ENCODE measurements at places on chromosomes 3 and 15.
A peak's percentile ranks its signal among the peaks of the same experiment; 100 is the strongest.

GRCh38 chr3:188901126-188901525, 270.6 kb upstream of the TPRG1 start:
- no peak for DNase-seq

DNA sequence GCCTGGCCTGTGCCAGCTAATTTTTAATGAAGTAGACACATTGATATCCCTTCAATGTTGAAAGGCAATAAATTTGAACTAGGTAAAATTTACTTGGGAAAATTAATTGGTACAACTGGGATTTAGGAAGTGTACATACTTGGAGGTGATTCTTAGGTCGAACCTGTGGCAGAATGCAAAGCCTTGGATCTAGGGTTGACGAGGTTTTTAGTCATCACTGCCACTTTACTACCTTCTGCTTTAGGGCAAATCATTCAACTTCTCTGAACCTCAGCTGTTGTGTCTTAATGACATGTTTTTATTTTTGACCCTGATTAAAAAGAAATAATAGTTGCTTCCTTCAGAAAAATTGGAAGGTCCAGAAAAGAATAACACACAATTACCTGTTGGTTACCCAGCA, 2.5 kb downstream of the APPL1 start:
- DNase-seq, result no peak

DNA sequence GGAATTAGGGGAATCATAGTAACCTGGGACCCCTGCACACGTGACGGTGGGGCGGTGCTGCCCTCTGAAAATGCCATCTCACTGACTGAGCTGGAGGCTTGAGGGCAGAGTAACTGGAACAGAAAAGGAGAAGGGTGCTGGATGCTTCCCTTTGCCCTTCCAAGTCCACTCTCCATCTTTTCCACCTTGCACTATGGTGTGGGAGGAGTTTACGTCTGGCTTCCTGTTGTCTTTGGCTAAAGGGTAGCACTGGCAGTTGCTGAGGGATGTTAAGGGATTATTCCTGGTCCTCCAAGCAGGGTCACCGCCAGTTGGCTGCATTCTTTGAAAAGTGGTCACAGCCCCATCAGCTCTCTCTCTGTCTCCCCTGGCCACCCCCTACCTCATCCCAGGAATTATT, 129.4 kb upstream of the SNTN start:
- no peak for DNase-seq

DNA sequence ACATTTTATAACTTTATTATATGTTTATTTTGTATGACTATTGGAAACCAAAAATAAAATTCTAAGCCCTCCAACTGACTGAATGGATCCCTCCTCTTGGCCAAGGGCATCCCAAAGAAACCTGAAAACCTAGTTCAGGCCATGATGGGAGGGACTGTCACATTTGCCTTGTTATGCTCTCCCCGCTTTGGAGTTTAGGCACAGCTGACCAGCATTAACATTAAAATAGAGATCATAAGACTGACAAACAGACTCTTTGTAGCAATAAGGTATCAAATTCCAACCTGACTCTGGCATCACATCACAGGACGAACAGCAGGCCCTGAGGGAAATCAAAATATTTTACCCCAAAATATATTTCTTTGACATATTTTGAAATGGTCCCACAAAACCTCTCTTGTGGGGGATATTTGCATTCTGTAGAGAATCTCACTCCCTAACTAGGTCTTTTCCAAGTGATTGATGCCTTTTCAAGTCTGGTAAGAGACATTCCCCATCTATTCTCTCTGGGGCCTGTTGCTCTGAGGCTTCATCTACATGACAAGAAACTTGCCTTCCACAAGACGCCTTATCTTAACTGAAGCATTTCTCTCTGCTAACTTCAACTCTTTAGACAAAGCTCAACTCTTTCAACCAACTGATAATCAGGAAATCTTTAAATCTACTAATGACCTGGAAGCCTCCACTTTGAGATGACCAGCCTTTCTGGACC, 81.8 kb upstream of the PRR23E start:
- no peak for DNase-seq

- no peak for DNase-seq
Observed at GRCh38 chr3:74089814-74090213, 465.1 kb upstream of the PDZRN3 start.

GRCh38 chr15:52856286-52856685, 66.2 kb upstream of the ONECUT1 start:
- DNase-seq, result no peak

DNA sequence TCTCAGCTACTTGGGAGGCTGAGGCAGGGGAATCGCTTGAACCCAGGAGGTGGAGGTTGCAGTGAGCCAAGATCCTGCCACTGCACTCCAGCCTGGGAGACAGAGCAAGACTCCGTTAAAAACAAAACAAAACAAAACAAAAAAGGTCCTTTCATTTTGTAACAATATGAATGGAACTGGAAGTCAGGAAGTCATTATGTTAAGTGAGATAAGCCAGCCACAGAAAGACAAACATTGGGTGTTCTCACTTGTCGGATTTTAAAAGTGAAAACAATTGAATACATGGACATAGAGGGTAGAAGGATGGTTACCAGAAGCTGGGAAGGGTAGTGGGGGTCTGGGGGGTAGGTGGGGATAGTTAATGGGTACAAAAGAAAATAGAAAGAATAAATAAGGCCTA, 12.5 kb upstream of the B3GALNT1 start:
- DNase-seq, result no peak

GRCh38 chr15:60102748-60103147, 98.6 kb downstream of the FOXB1 start:
- no peak for DNase-seq

DNA sequence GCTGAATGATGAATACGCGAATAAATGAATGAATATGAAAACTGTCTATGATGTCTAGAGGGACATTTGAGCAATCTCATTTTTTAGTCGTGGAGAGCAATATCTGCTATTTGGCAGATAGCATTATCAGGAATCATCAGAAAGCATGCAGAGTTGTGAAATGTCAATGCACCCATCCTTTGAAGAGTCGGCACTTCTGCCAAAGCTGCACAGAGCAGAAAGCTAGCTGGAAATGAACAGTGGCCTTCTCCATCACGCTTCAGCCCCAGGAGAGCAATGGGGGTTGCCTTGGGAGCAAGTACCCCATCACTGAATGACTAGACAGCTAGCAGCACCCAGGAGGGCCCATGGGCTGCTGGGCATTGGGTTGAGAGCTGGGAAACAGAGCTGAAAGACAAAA, 69.1 kb upstream of the PROK2 start:
- no peak for DNase-seq

GRCh38 chr15:74307827-74308811, 59.3 kb downstream of the CYP11A1 start:
- DNase-seq, result peak; percentile 46

GRCh38 chr3:127964053-127964452, 49.0 kb downstream of the KBTBD12 start:
- DNase-seq, result no peak

GRCh38 chr3:181782306-181782954, 70.7 kb downstream of the SOX2 start:
- DNase-seq, result no peak

DNA sequence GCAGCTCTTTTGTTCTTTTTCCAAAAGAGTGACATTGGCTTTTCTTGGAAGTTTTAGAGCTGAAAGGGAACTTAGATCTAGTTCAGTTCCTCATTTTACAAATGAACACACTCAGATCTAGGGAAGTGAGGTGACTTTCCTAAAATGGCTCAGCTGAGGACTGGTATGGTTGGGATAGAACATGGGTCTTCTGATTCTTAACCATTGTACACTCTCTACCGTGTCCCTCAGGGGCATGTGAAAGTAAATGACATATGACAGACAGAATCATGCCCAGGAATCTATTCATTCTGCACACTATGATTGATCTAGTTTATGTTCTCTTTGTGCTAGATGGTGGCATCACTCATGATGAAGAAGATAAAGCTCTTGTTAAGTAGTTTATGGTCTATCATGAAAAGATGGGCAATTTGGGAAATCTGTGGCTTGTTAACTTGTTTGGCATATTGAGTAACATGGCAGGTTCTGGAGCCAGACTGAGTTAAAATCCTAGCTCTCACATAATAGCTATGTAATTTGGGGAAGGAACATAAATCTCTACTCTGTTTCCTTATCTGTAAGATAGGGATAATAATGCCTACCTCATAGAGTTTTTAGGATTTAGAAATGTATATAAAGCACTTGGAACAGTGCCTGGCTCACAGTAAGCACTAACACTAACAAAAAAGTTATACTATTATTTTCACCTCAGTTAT, 30.9 kb downstream of the UBE2E1 start:
- DNase-seq, result no peak

DNA sequence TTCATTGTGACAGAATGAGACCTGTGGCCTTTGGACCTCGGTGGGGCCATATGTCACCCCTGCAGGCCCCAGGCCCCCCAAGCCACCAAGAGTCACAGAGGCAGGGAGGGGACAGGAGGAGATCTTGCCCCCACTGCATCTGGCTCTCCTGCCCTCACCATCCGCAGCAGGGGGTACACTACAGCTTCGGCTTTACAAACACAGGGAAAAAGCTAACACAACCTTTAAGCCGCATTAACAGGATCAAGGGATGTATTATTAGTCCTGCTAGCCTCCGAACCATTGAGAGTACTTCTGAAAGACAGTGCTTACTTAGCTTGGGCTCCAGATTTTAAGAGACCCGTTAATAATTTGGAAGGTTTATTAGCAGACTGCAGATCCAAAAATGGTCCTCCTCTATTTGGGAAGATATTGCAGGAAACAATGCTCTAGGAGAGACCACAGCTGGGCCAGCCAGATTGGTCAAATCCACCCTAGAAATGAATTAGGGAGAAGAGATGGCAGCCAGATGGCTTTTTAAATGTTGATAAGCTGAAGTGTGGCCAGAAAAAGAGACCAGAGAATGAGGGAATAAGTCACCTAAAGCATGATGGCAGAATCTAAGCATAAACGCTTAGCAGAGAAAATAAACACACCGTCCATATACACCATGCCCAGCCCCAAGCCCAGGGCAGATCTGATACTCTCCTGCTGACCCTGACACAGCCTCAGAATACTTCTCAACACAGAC, 31.5 kb downstream of the SRGAP3 start:
- DNase-seq, result no peak

DNA sequence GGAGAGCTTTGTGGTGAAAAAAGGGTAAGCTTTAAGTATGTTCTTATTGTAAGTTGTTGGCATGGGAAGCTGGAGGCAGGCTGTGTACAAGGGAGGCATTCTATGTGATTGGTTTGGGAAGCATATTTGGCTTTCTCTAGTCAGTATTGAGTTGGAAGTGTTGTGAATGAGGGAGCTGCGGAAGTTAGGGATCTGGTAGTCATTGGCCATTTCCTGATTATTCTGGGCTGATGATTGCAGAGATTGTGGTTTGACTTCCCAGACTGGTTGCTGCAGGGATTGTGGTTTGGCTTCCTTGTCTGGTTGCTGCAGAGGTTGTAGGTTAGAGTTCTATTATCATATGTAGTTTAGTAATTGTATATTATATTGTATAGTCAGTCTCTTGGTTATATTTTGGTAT, 21.0 kb downstream of the STXBP5L start:
- no peak for DNase-seq
